ENCODE measurements at places on chromosomes 3 and 15.

DNA sequence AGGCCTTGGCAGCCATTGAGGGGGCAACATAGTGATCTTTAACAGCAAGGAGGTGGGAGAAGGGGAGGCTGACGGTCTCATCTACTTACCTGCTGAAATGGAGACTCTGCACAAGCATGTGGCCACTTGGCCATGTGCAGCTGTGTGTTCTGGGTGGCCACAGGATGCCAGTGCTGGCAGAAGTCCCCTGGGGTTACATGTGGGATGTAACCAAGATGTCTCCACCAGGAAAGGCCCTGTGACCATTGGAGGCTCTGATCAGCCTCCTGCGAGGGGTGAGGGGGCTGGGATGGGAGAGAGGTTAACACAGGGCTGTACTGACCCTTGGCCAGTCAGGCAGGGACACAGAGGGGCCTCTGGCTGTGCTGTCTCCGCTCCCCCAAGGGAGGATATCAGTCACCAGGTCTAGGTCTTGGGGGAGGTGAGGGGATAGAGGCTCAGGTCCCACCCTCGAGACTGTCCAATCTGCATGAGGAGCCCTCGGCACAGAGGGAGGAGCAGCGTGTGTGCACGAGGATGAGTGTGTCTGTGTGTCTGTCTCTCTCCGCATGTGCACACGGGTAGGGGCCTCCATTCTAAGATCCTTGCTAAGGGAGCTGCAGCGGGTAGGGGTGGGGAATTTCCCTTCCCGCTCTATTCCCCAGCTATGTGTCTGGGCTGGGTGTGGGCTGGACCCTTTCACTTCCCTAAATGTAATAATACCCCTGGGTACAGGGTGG, 19.5 kb downstream of the PRKCD start:
- DNase-seq = no peak

DNA sequence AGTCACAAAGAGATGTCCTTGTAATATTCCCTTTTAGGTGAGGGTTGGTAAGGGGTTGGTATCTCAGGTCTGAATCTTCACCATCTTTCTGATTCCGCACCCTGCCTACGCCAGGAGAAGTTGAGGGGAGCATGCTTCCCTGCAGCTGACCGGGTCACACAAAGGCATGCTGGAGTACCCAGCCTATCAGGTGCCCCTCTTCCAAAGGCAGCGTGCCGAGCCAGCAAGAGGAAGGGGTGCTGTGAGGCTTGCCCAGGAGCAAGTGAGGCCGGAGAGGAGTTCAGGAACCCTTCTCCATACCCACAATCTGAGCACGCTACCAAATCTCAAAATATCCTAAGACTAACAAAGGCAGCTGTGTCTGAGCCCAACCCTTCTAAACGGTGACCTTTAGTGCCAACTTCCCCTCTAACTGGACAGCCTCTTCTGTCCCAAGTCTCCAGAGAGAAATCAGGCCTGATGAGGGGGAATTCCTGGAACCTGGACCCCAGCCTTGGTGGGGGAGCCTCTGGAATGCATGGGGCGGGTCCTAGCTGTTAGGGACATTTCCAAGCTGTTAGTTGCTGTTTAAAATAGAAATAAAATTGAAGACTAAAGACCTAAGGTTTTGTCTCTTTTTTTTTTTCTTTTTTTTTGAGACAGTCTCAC, 19.8 kb downstream of the TYRO3 start:
- DNase-seq = no peak

GRCh38 chr15:76776480-76776879, 128.7 kb downstream of the SCAPER start:
- no peak for DNase-seq

GRCh38 chr15:96261575-96262034, 68.9 kb upstream of the NR2F2 start:
- no peak for DNase-seq

GRCh38 chr3:147397875-147398812, 8.2 kb downstream of the ZIC4 start:
- no peak for DNase-seq

DNA sequence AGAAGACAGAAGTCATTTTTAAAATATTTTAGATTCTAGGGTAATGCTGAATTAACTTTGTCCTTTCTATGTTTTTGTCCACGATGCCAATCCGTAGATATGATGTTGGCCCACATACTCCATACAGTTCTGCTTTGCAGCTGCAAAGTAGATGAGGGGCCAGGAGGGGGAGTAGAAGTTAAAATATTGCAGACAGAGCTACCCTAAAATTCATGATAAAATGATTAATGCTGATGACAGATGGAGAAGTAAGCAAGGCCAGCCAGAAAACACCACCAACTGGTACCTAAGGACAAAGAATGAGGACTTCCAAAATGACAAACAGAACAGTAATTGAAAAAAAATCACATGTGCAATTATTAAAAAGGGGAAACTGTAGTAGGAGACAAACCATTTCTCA, 756.6 kb upstream of the ARPP21 start:
- DNase-seq = peak; percentile 80
